Fibroblast of upper back skin (primary cell): ENCODE measurements at places on chromosomes 1 and 21.

GRCh38 chr1:109083923-109084322 lies 6.6 kb upstream of the TMEM167B start:
- no peak for DNase-seq

GRCh38 chr1:43893006-43893405 lies 40.6 kb upstream of the ARTN start:
- peak; percentile 81 for DNase-seq

- DNase-seq: no peak
Observed at GRCh38 chr1:85124091-85124490, 75.8 kb upstream of the MCOLN3 start.

DNA sequence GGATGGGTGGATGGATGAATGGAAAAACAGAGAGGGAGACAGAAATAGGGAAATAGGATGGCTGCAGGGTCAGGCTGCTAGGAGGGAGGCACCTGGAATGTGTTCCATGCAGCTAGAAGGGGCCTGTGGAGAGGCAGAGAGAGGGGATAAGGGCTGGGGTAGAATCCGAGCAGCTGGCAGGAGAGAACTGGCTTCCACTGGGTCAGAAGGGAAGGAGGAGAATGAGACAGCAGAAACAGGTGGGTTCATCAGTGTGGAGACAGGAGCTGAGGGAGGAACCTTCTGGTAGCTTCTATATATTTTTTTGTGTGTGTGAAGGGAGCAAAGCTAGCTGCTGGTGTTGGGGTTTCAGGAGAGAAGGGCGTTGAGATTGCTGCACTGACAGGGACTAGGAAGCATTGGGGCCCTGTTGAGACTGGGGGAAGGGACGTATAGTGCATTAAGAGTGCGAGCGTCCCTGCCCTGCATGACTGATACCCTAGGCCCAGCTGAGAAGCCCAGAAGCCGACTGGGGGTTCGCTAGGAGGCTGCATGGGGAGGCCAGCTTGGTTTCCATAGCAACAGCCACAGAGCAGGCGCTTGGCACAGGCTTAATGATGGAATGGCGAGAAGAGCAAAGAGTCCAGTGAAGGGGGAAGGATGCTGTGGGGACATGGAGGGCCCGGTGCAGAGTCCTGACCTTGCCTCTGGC lies 14.8 kb upstream of the KIF21B start:
- DNase-seq: no peak

GRCh38 chr1:229296541-229296941 lies 25.6 kb downstream of the RAB4A start:
- DNase-seq: peak; percentile 74

DNA sequence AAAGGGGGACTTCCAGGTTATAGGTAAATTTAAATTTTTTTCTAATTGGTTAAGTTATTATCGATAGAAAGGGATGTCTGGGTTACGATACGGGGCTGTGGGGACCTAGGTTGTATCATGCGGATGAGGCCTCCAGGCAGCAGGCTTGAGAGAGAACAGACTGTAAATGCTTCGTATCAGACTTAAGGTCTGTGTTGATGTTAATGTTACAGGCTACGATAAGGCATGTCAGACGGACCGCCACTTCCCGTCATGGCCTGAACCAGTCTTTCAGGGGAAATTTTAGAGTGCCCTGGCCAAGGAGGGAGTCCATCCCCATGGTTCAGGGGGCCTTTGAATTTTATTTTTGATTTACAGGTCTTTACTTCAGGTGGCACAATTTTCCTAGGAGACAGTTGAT lies 16.7 kb downstream of the ABCG1 start:
- DNase-seq: no peak

DNA sequence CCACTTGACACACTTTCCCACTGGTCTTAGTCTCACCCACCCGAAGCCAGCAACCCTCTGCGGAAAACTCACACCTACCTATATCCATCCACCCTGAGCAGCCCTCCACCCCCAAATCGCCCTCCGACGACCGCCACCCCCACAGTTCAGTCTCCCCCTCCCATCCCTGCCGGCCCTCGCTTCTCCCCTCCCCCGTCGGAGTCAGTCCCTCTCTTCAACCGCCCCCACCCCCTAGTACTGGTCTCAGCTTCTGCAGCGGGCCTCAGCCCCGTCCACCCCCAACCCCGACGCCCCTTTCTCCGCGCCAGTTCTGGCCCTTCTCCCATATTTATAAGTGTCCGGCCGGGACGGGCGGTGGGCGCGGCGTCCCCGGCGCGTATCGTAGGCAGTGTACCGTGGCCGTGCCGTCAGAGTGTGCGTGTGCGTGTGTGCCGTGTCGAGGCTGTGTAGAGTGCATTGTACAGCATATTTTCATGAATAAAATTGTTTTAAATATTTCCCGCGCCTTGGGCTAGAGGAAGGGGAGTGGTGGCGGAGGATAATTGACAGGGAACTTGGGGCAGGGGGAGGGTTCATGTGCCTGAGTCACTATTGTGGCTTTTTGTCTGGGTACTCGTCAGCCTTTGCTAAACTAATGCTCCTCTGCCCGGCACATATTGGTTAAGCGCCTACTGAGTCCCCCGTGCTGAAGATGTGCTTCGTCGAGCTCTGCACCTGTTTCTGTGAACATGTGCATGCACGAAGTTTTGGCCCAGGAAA lies 22.0 kb downstream of the FOXO6 start:
- peak; percentile 38 for DNase-seq

GRCh38 chr1:168636200-168636599 lies 59.8 kb downstream of the XCL1 start:
- no peak for DNase-seq

DNA sequence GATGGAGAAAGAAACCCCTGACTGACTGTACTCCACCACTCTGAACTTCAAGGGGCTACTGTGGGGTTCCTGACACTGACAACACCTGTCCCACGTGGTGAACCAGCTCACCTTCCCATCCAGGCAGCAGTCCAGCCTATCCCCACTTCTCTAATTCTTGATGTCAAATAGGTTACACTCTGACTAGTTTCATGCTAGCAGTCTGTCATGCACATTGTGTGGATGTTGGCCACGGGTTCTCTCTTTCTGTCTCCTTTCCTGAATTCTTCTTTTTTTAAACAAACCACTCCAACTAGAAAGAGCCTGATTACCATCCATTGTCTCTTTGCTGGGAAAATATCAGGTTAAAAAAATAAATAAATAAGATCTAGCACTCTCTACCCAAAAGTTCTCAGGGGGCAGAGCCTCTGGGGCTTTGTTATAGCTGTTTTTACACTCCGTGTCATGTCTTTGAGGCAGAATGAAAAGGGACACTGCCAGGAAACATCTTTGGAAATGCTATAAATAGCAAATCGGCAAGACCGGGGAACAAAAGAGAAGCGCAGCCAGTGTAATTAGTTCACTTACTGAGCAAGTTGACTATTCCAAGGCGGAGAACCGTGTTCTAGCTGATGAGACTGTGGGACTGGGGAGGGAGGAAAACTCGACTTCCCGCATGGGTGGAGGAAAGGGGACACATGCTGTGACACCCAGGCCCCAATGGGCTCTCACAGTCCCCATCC lies 356.1 kb downstream of the OMA1 start:
- DNase-seq: no peak

GRCh38 chr1:38029685-38030511 lies 16.7 kb downstream of the POU3F1 start:
- DNase-seq: peak; percentile 80

DNA sequence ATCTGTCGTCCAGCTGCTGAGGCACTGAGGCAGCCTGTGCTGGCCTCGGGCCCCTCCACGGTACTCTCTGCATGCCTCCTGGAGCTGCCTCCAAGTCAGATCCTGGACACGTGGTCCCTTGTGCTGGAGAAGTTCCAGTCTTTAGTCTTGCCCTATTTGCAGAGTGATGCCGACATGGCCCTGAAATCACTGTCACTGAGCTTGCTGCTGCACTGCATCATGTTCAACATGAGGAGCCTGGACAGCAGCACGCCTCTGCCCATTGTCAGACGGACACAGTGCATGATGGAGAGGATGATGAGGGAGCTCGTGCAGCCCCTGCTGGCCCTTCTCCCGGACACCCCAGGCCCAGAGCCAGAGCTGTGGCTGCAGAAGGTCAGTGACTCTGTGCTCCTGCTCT lies 10.0 kb downstream of the URB2 start:
- no peak for DNase-seq
